Heart right ventricle (tissue), 16 donors: ENCODE measurements at places on chromosomes 2 and 18. TPM values are rescaled to one million over a fixed set of nuclear protein-coding genes. Genes with fewer than 3 reads are reported as not detected.
A peak's percentile ranks its signal among the peaks of the same experiment; 100 is the strongest.

GRCh38 chr2:2188344-2188920 is 142.6 kb downstream of the MYT1L start:
- DNase-seq: no peak

The ASB18 gene
- 10.1 TPM for total RNA-seq

DNA sequence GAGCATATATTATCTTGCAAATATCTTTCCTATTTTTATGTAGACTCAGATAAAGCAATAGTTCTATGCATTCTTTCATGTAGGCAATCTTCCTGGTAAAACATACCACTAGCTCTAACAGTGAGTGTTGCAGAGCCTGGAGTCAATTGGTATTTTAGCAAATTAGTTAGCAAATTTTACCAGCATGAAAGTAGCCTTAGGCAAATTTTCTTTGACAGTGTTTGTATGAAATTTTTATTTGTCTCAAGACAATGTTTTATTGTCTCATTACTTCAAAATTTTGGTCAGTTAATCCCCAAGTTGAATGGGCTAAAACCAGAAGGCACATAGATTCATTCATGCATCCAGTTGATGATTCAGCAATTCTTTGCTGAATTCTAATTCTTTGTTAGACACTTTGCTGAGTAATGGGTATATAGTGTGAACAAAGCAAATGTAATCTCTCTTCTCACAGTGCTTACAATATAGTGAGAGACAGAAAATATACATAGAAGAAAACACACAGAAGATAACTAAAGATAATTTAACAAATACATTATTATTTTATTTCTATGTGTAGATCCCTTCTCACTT is 27.1 kb downstream of the SLC38A11 start:
- no peak for DNase-seq

- DNase-seq: no peak
Measured at GRCh38 chr2:43186679-43187374, 39.6 kb downstream of the ZFP36L2 start.

DNA sequence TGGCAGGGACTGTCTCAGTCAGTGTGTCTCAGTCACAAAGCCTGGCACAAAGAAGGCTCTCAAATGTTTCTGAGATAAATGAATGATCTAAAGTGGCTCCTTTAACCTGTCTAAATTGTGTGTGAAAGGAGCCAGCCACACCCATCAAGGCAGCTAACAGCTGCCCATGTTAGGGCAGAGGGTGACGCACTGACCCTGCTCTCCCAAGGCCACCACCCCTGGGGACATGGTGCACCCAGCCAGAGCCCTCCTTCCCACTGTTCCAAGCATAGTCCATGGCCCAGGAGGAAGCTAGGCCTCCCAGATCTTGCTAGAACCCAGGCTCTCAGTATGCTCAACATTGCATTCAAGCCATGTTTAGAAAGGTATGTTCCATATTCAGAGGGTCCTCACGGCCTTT is 100.3 kb downstream of the KLHL29 start:
- DNase-seq: no peak

DNA sequence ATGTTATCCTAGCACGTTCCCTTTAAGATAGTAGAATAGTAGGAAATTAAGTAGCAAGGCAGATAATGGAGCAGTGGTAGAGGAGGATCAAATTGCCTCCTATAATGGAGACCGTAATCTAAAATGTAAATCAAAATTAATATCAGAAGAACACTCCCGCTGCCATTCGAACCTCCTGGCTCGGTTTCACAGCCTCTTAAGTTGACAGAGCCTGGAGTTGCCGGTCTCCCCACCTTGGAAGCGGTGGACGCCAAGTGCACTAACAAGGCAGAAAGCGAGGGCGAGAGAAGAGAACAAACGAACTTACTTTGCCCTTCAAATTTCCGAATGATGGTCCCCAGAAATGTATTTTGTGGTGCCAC is 450 bp downstream of the KCNH7 start:
- DNase-seq: no peak

GRCh38 chr2:72538486-72538885 is 287.3 kb downstream of the EXOC6B start:
- no peak for DNase-seq

DNA sequence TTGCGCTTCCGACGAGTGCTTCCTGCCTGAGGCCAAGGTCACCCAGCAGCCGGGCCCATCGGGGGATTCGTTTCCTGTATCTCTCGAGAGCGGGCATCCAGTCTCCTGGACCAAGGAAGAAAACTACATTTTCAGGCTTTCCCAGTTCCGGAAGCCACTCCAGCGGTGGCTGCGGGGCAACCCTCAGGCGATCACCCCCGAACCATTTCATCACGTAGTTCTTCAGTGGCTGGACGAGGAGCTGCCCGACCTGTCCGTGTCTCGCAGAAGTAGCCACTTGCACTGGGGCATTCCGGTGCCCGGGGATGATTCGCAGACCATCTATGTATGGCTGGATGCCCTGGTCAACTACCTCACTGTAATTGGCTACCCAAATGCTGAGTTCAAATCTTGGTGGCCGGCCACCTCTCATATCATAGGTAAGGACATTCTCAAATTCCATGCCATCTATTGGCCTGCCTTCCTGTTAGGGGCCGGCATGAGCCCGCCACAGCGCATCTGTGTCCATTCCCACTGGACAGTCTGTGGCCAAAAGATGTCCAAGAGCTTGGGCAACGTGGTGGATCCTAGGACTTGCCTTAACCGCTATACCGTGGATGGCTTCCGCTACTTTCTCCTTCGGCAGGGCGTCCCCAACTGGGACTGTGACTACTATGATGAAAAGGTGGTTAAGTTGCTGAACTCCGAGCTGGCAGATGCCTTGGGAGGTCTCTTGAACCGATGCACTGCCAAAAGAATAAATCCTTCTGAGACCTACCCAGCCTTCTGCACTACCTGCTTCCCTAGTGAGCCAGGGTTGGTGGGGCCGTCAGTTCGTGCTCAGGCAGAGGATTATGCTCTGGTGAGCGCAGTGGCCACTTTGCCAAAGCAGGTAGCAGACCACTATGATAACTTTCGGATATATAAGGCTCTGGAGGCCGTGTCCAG is 1.0 kb downstream of the MARS2 start:
- peak; percentile 16 for DNase-seq

The MGAT5 gene
- total RNA-seq: 111 TPM

GRCh38 chr2:135335256-135335655 is 195.8 kb downstream of the ZRANB3 start:
- no peak for DNase-seq

DNA sequence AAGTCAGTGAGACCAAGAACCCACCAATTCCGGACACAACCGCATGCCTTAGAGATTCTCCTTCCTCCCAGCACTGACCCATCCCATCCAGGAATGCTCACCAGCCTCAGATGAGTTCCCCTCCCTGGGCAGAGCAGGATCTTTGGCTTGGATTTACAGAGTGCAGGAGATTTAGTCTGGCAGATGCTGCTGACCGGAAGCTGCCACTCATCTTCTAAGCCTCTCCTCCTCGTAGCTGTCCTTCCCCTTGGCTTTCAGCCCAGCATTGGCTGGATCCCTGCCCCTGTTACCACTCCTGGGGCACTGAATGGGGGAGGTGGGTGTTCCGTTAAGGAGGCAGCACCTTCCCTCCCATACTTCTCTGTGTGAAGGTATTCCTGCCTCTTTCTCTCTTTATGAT is 53.2 kb downstream of the VWA3B start:
- peak; percentile 51 for DNase-seq

The UGT1A8 gene
- total RNA-seq: not detected

The SERTAD2 gene
- total RNA-seq: 16.1 TPM

The COLEC12 gene
- 5.9 TPM for total RNA-seq

The DOK6 gene
- 5.3 TPM for total RNA-seq

- no peak for DNase-seq
Measured at GRCh38 chr18:39764873-39765272, 2190.2 kb upstream of the PIK3C3 start.

The PDCD1 gene
- total RNA-seq: 3.4 TPM

- no peak for DNase-seq
Measured at GRCh38 chr2:216006164-216006663, 7.1 kb downstream of the MREG start.

DNA sequence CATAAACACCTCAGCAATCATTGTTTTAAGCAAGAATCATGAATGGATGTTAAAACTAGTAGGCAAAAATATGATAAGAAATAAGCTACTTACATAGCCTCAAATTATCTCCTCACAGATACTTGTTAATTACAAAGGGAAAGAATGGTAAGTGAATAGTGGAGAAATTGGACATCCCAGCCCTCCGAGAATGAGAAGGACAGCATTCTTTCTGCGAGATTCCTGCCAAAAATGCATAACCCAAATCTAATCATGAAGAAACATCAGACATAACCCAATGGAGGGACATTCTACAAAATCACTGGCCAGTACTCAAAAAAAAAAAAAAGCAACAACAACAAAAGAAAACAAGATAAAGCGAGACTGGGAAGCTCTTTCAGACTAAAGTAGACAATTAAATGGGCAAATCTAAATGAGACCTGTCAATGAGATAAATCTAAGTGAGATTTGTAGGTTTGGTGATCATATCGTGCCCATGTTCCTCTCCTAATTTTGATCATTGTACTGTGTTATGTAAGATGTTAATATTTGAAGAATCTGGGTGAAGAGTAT is 57.9 kb upstream of the GLI2 start:
- DNase-seq: no peak

DNA sequence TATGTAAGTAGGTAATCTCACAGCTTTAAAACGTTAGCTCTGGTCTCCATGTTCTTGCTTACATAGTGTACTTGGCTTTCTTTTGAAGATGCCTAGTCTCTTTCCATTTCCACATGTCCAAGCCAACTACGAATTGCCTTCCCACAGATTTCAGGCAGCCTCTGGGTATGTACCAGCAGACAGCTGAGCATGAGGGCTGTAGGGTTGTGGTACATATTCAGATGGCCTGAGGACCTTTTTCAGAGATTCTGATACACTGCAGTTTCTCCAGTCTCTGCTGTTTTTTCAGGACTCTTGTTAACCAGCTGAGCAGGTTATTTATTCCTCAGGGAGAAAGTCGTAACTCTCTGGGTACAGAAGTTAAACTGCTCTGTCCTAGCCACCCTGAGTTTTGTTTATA is 3.1 kb upstream of the KCNJ13 start:
- no peak for DNase-seq

- DNase-seq: no peak
Measured at GRCh38 chr2:2762913-2763312, 431.8 kb upstream of the MYT1L start.

The RIT2 gene
- not detected for total RNA-seq

- no peak for DNase-seq
Measured at GRCh38 chr2:64250751-64251423, 106.7 kb upstream of the PELI1 start.

- DNase-seq: no peak
Measured at GRCh38 chr2:147600223-147600622, 244.6 kb upstream of the ACVR2A start.

GRCh38 chr2:8694737-8695136 is 12.9 kb downstream of the ID2 start:
- no peak for DNase-seq

The SP110 gene
- total RNA-seq: 10.7 TPM

The TNP1 gene
- total RNA-seq: not detected

GRCh38 chr2:217515615-217516309 is 487.0 kb downstream of the TNS1 start:
- DNase-seq: no peak

- DNase-seq: no peak
Measured at GRCh38 chr2:73020306-73020656, 51.2 kb downstream of the SFXN5 start.

- no peak for DNase-seq
Measured at GRCh38 chr18:46893360-46893759, 23.9 kb downstream of the PIAS2 start.

GRCh38 chr2:234231460-234231859 is 181.0 kb downstream of the SPP2 start:
- DNase-seq: no peak

GRCh38 chr2:174023591-174024523 is 58.7 kb upstream of the SP3 start:
- DNase-seq: peak; percentile 50

The PJVK gene
- 1.7 TPM for total RNA-seq

The OTX1 gene
- total RNA-seq: not detected

DNA sequence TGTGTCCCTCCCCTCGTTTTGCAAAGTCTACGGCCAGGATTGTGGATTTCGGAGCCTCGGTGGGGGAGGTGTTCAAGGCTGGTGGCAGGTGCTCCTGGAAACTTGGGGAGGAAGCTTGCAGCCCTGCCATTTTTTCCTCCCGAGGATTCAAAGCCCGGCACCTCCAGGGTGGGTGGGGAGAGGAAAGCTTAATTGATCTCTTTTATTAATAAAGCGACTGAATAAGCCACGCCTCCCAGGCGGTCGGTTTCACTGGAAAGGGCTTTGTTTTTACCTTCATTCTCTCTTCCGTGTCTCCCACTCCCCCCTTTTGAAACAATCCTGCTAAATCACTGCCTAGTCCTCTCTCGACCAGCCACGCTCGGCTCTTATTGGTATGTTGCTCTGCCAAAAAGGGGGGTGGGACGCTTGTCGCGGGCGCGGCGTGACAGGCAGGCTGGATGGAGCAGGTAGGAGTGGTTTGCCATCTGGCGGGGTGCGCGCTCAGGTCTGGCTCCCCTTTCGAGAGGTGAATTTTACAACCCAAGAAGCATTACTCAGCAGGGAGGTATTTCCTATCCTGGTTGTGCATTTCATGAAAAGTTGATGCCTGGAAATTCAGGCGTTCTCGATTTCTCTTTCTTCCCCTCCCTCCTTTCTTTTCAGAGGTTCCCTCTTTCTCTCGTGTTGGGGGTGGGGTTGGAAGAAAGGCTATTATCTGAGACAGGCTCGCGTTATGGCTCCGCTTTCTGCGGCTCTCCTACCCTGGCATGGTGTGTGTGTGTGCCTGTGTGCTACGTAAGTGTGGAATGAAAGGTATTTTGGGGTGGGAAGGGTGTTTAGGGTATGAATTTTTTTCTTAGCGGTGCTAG is 1.4 kb downstream of the NEDD4L start:
- DNase-seq: peak; percentile 8

DNA sequence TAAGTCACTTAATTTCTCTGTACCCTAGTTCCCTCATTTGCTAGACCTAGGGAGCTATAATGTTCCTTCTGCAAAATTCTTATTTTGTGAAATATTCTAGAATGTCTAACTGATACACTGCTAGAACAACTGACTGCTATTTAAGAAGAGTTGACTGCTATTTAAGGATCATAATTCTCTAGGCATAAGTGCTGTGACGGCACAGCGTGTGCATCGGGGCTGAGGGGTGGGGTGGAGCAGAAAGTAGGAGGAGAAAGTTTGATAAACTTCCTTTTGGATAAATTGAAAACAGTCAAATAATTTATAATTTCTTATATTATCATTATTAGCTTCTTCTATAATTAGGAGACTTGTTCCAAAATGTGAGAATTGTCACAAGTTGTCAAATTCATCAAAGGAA is 10.4 kb upstream of the ACTR3 start:
- no peak for DNase-seq

DNA sequence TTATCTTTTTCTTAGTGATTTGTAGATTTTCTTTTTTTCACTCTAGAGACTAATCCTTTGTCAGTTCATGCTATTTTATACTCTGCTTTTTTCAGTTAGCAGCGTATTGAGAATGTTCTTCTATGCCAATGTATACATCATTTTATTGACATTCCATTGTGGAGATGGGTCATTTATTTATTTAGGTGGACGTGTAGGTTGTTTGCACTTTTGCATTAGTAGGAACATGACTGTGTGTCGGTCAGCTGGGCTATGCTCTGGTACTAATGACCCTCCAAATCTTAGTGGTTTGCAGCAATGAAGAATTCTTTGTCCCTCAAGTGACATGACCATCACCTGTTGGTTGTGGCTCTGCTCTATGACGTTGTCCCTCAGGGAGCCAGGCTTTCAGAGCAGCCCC is 33.6 kb downstream of the HPCAL1 start:
- DNase-seq: no peak

The OSGEPL1 gene
- total RNA-seq: 5.8 TPM

The MYO3B gene
- not detected for total RNA-seq
